NCI-H2029 treated with DMSO at 0.1 percent for 48 hours (cell line): ENCODE measurements at places on chromosomes 4 and X.

DNA sequence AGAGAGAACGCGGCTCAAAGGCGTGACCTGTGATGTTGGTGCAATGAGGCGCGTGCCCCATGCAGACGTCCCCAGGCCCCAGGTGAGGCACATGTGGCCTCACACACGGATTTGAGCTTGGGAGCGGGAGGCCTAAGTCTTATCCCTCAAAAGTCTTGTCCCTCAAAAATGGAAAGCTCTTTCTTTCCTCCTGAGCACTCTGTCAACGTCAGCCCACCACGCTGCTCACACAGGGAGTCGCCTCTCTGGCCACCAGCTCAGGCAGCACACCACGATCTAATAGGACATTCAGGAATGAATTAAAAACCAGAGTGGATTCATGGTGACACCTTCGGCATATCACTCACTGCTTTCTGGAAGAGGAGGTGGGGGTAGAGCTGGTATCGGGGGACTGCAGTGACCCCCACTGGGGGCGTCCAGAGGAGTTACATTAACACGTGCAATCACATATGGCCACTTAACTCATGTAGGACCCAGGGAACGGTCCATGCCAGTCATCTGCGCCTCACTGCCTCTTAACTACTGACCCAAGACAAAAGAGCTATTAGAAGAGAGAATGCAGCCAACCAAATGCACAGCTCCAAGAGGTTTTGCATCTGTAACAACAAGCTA lies 21.9 kb upstream of the CYP4V2 start:
- DNase-seq: no peak

DNA sequence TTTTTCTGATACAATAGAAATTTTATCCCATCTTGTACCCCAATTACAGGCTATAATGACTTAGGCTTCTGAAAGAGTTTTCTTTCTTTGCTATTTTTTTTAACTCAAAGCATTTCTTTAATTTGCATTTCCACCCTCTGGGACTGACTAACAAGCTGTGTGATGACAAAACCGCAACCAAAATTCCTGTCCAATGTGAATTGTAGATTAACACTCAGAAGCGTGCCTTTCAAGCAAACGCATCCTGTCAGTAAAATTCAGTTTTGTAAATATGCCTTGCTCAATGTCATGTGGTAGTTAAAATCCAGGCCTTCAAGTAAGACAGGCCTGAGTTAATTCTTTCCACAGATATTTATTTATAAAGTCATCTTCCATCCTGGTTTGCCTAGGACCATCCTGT lies 50.3 kb downstream of the STK32B start:
- no peak for DNase-seq

GRCh38 chrX:19670854-19671620 lies 155.7 kb upstream of the MAP3K15 start:
- DNase-seq: no peak

GRCh38 chrX:109533005-109533404 lies 3.6 kb upstream of the NXT2 start:
- DNase-seq: no peak

- no peak for DNase-seq
These were observed 110.0 kb upstream of the PPARGC1A start for GRCh38 chr4:23999714-24000469.

DNA sequence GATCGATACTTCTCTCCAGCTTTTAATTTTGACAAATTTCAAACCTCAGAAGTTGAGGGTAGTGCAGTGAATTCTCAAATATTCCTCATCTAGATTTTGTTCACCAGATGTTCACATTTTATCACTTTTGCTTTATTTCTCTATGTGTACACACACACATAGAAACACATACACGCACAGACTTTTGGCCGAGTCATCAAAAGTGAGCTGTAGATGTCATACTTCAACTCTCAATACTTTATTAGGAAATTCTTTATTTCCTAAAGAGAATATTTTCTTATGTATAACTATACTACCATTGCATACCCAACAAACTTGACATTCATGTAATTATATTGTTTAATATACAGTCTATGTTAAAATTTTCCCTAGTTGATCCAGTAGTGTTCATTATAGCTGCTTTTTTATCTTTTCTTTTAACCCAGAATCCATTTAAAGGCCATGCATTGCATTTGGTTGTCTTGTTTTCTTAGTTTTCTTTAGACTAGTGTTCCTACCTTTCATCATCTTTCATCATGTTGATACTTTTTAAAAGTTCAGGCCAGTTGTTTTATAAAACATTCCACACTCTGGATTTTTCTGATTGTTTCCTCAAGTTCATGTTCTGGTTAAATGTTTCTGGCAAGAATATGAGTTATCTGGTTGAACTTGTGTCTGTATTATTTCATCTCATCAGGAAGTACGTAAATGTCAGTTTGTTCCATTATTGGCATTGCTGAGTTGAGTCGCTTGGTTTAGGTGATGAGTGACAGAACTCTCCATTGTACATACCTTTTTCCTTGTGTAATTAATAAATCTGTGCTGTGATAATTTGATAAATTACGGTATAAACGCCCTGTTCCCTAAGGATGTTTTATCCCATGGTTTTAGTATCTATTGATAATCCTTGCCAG lies 94.1 kb upstream of the TLR2 start:
- no peak for DNase-seq

GRCh38 chr4:19721587-19721986 lies 530.1 kb upstream of the SLIT2 start:
- DNase-seq: no peak

GRCh38 chr4:155008389-155008788 lies 200.0 kb upstream of the NPY2R start:
- no peak for DNase-seq

DNA sequence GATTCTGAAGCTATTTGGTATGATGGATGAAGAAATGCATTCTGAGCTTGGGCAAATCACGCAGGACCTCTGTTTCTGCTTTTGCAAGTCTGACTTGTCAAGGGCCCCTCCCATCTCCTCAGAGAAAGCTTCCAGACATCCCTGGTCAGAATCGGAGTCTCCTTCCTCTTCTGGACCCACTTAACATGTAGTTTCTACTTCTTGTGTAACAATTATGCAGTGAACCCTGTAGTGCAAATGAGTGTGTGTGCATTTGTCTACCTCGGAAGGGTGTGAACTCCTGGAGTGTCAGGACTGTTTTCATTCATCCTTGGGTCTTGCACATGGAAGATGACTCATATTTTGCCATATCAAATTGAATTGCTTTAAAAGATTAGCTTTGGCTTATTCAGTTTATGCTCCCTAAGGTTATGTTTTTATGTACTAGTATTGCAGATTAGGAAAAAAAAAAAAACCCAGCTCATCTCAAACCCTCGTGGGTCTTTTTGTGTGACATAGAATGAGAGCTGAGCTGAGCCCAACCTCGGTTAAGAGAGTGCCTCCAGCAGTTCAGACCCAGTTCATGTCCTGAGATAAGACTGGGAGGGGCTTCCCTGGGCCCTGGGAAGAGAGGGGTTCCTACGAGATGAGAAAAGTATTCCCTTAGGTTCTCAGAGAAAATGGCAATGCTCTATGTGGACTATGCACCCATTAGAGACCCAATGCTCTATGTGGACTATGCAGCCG lies 61.1 kb upstream of the RPL34 start:
- no peak for DNase-seq

- no peak for DNase-seq
These were observed 160.2 kb upstream of the KLF3 start for GRCh38 chr4:38503689-38504395.

DNA sequence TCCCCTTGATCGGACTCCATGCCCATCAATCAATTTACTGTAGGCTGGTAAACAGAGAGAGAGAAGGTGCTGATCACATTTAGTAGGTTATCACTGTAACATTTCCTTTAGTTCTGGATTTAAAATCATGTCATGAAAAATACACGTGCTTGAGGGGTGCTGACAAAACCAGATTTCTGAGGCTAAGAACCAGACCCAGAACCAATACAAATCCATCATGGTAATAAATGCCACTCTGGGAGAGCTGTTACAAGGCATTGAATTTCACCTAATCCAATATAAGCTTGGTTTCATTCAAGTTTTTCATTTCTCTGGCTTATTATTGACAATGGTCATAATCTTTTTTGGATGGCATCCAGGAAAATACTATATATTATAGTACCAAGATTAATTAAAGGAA lies 54.5 kb downstream of the FBXO8 start:
- no peak for DNase-seq

DNA sequence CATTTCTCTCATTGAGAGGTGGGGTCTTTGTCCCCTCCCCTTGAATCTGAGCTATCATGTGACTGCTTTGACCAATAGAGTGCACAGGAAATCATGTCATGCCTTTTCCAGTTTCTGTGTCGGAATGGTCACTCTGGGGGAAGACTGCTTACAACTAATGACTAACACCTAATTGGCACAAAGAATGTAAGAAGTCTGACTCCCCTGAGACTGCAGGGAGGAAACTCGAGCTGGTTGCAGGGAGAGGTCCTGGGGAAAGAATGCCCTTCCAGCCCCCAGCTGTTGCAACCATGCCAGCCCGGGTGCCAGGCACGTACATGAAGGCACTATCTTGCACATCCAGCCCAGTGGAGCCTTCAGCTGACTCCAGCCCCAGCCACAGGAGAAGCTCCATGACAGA lies 254.2 kb downstream of the DHX15 start:
- DNase-seq: no peak

DNA sequence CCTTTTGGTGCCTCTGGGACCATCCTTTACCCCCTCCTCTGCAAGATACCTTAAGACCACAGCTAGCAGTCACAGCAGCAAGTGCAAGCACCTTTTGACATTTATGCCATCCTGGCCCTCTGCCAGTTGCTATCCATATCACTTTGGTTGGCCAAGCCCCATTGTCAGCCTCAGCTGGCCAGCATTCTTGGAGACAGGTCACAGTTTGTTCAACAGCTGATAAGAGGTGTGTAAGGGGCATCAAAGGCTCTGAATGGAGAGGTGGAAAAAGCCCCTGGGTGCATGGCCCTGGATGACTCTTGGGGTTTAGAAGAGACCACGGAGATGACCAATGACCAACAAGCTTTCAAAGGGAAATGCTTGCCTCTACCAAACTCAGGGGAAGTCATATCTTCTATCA lies 133.6 kb upstream of the MAMLD1 start:
- DNase-seq: no peak

DNA sequence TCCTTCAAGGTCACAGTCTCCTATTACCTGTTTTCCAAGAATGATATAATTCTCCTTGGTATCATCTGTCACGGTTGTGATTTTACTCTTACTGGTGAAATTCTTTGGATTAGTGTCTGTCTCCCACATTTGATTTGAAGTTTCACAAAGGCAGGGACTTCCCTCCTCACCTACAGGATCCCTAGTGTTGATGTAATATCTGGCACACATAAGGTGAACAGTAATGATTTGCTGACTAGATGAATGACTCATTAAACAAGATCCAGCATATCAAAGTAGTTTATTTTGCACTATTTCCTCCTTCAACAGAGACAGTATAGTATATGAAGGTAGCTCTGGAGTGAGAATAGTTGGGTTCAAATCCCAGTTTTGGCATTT lies 135.3 kb upstream of the IL1RAPL2 start:
- DNase-seq: no peak

GRCh38 chr4:152195888-152196287 lies 340.0 kb downstream of the FBXW7 start:
- DNase-seq: no peak

GRCh38 chr4:120714417-120715010 lies 208.0 kb downstream of the PRDM5 start:
- DNase-seq: no peak

DNA sequence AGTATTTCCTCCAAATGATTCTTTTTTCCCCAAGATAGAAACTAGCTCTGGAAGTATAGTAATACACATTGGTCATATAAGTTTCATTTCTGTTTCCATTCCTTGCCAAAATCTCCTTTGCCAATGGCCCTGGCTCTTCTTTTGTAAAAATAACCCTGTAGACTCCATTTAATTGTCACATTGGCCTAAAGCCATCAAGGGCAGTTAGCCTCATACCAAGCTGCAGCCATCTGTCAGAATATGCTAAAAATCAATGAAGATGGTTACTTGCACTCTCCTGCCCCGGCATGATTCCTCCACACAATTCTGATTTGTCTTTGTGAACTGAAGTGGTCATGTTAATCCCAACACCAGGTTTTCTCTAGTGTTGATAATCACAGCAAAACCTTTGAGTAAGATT lies 380.5 kb downstream of the SH2D1A start:
- DNase-seq: no peak
